ENCODE measurements at places on chromosomes 7 and 10.

GRCh38 chr7:96720843-96721242 lies 11.2 kb upstream of the SEM1 start:
- DNase-seq, result no peak

- no peak for DNase-seq
These were observed 21.1 kb downstream of the NUDT1 start for GRCh38 chr7:2263176-2263575.

GRCh38 chr10:11521860-11522259 lies 89.6 kb downstream of the USP6NL start:
- no peak for DNase-seq

- DNase-seq, result no peak
These were observed 347.8 kb downstream of the PTEN start for GRCh38 chr10:88211230-88211629.

GRCh38 chr7:3336042-3336665 lies 35.1 kb downstream of the SDK1 start:
- DNase-seq, result no peak

GRCh38 chr10:66869635-66870034 lies 56.2 kb upstream of the LRRTM3 start:
- no peak for DNase-seq

GRCh38 chr10:49053998-49054692 lies 61.2 kb downstream of the VSTM4 start:
- DNase-seq, result no peak

DNA sequence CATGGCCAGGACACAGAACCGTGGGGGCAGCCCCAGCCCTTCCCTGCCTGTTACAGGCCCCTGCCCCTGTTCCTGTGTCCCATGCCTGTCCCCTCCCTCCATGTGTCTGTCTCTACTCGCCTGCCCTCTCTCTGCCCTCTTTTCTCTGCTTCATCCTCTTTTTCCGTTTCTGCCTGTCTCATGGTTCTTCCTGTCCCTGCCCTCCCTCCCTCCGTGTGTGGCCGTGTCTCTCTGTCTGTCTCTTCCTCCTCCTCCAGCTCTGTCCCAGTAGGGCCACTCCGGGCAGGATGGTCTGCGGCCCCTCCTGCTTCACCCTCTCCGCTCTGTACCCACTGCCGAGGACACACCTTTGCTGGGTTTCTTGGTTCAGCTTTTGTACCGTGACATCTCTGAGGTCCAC lies 137.4 kb downstream of the FAM53B start:
- no peak for DNase-seq

DNA sequence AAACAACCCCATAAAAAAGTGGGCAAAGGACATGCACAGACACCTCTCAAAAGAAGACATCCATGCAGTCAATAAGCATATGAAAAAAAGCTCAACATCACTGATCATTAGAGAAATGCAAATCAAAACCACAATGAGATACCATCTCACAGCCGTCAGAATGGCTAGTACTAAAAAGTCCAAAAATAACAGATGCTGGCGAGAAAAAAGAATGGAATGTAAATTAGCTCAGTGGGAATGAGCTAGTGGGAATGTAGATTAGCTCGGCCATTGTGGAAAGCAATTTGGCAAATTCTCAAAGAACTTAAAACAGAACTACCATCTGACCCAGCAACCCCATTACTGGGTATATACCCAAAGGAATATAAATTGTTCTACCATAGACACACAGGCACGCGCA lies 287.0 kb downstream of the WDR37 start:
- no peak for DNase-seq

DNA sequence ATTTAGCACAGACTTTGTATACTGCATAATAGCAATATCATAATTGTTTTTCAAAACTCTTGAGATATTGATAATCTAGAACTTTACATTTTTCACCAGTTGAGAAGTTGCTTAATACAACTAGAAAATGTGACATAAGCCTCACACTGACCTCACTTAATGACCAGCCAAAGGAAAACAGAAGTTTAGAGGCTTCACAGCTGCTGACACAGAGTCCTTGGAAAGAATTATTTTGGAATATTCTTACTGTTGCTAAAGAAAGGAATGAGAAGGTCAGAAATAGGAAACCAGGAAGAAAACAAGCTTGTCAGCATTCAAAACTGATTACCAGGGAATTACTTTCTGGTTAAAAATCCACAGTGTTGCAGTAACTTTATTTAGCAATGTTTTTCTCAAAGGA lies 35.5 kb upstream of the WASL start:
- DNase-seq, result no peak

- no peak for DNase-seq
These were observed 270.3 kb downstream of the BBS9 start for GRCh38 chr7:33399528-33400213.

DNA sequence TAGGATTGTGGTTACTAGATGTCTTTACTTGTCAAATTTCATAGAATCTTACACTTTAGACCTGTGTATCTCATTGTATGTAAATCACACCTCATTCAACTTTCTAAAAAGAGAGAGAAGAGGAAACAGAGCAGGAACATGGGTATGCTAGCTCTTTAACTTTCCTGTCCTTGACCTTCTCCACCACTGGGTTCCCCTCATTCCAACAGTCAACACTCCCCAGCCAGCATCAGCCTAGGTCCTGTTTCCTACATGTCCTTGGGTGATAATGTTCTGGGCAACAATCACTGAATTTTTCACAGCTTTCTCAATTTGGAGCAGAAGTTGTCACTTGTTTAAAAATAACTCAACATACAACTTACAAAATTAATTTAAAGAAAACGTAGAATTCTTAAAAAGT lies 9.2 kb upstream of the UNC5B start:
- no peak for DNase-seq

- DNase-seq, result no peak
These were observed 8.1 kb upstream of the ARHGAP22 start for GRCh38 chr10:48613016-48613415.

GRCh38 chr10:113540845-113541548 lies 11.9 kb upstream of the HABP2 start:
- DNase-seq, result no peak

DNA sequence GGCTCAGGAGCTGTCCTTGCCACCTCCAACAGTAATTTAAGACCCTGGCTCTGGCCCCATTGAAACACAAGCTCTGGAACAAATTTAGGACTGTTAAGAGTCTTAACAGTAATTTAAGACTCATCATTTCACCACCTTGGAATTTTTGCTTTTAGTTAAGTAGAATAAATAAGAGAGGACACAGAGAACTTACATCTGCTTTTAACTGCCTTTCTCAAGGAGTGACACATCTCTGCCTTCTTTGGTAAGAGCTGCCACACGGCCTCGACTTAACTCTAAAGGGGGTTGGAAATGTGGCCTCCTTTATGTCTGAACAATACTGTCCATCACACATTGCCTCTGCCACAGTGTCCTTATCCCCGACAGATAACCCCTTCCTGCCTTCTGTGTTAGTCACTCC lies 77.9 kb downstream of the HERPUD2 start:
- DNase-seq, result no peak

- no peak for DNase-seq
These were observed 529 bp downstream of the ZNF853 start for GRCh38 chr7:6615723-6616555.

- no peak for DNase-seq
These were observed 661.2 kb downstream of the AUTS2 start for GRCh38 chr7:70259502-70259901.

DNA sequence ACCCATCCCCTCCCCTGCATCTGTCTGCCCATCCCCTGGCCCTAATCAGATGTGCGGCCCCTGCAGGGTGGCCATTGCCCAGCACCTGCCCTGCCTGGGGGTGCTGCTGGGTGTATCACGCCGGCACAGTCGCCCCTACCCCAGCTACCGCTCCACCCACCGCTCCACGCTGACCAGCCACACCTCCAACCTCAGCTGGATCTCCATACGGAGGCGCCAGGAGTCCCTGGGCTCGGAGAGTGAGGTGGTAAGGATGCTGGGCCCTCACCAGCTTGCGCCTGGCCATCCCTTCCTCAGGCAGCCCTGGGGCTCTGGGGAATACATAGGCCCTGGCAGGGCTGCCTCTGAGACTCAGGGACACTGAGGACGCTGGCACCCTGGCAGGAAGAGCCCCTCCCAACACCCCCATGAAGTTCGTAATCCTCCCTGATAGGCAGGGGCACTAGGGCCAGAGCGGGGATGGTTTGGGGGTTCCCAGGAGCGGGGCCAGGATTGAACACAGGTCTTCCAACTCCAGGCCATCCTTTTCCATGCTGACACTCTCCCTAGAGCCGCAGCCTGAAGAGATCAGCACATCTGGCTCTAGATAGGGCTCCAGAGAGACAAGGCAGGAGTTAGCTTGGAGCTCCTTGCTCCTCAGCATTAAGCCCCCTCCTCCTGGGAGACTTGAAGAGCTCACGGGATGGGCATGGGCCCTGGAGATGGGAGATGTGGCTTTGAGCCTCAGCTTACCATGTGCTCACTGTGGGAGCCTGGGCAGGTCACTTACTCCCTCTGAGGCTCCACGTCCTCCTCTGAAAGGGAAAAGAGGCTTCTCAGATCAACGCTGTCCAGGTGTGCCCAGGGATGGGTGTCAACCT lies 5.9 kb upstream of the LDB3 start:
- no peak for DNase-seq

DNA sequence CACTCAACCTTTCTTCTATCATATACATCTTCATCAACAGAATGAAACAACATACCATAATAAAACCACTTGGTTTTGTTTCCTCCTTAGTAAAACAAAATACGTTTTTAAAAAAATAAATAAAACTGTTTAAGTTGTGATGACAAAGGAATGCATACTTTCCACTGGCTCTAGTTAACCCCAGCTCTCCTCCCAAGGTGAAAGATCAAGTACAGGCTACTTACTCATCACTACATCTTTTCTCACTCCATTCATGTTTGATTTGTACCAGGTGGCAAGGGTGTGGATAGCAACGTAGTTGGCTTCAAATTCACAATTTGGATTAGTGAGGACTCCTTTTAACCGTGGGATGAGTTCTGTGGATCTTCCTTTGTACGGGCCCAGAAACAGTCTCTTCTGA lies 14.7 kb downstream of the OGA start:
- DNase-seq, result no peak

DNA sequence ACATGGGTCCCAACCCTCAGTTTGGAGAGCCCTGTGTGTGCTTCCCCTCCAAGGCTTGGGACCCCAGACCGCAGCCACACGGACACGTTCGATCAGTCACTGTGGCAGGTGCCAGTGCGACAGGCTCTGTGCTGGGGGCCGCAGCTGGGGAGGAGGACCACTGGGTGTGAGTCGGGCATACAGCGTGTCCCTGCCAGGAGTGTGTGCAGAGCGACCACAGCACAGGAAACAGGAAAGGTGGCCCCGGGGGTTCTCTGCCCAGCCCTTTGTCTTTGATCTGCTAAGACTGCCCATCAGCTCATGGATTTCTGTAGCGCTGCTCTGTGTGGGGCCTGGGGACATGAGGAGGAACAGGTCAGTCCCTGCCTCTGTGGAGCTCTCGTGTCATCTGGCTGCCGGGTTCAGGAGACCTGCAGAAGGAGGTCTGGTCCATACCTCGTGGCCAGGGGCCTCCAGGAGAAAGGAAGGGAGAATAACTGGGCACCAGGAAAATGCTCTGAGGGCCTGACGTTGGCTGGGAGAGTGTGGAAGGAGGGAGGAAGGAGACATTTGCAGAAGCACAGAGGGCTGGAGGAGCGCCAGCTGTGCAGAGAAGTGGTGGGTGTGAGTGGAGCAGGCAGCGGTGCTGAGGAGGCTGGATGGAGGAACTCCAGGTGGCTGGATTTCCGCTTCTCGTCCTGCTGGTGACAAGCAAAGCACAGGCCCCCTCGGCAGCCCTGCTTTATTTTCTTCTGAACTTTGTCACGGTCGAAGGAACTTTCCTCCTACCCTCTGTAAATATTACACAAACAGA lies 4.1 kb downstream of the NUDT1 start:
- no peak for DNase-seq

- no peak for DNase-seq
These were observed 83.7 kb downstream of the KIF20B start for GRCh38 chr10:89785095-89785494.

DNA sequence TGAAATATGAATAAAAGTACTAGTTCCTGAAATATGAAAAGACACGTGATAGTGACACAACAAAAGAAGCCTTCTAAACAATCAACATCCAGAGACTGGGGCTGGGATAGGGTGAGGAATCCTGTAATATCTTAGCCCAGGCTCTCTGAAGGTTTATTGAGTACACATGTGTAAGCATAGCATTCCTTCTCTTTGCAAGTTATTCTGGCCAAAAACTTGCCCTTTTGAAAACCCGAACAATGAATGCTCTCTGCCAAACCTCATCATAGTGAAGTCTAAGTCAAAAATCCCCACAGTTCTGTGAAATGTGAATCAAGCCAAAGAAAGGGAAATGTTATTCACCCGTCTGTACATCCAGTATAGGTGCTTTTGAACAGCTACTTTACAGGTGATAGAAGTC lies 11.6 kb downstream of the SEMA3D start:
- no peak for DNase-seq

- DNase-seq, result no peak
These were observed 169.6 kb downstream of the ZNF365 start for GRCh38 chr10:62543571-62544355.

GRCh38 chr7:144594580-144594979 lies 191.1 kb upstream of the NOBOX start:
- DNase-seq, result no peak

DNA sequence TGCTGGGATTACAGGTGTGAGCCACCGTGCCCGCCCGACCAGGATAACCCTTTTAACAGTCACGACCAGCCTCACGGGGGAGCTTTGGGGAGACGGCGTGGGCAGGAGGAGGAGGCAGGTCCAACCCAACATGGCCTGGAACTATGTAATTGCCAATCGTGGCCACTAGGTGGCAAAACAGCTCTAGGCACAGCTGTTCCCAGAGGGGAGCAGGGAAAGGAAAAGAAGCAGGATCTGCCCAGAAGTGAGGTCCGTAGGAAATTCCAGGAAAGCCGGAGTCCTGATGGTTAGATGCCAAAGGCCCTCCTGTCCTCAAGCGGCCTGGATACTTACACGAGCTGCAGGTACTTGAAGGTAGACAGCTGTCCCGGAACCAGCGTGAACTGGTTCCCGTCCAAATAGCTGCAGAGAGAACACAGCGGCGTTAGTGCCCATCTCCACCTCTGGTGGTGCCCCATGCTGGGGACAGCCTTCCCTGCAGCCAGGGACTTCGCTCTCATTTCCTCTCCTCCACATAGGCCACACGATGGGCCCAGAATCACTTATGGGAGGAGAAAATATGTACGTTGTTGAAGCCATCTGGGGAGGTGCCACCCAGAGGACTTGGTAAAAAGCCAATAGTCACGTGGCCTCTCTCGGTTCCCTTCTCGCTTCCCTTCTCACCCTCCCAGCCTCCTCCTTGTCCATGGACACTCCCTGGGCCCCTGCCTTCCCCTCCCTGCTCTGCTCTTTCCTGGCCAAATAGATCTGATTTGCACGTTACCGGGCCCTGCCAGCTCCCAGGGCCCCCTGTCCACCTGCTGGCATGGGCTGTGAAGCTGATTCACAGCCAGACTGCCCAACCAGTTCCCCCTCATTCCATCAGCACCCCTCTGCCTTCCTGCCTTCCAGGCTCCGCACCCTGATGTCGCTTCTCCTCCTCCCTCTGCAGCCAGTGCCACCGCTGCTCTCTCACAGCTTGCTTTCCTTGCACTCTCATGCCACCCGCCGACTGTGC lies 148.1 kb downstream of the SLIT1 start:
- DNase-seq, result peak; percentile 22

GRCh38 chr7:46168671-46169383 lies 247.8 kb upstream of the IGFBP3 start:
- no peak for DNase-seq

GRCh38 chr7:86995814-86996213 lies 63.6 kb downstream of the ELAPOR2 start:
- no peak for DNase-seq

GRCh38 chr10:16519250-16519907 lies 2.3 kb downstream of the C1QL3 start:
- DNase-seq, result no peak

- no peak for DNase-seq
These were observed 13.2 kb downstream of the WDR91 start for GRCh38 chr7:135197906-135198655.

- DNase-seq, result no peak
These were observed 194.8 kb downstream of the CELF2 start for GRCh38 chr10:11212288-11213085.
